ENCODE measurements at places on chromosomes 5 and 9. TPM values are rescaled to one million over a fixed set of nuclear protein-coding genes. Genes with fewer than 3 reads are reported as not detected.

JAK2 gene
- 40.1 TPM for total RNA-seq

RC3H2 gene
- total RNA-seq, result 125 TPM

- no peak for DNase-seq
Measured at GRCh38 chr9:92762196-92762595, 2.4 kb downstream of the BICD2 start.

- DNase-seq, result no peak
Measured at GRCh38 chr9:122322553-122322952, 48.3 kb upstream of the PTGS1 start.

GRCh38 chr5:65986796-65987195 is 60.4 kb downstream of the ERBIN start:
- no peak for DNase-seq

DNA sequence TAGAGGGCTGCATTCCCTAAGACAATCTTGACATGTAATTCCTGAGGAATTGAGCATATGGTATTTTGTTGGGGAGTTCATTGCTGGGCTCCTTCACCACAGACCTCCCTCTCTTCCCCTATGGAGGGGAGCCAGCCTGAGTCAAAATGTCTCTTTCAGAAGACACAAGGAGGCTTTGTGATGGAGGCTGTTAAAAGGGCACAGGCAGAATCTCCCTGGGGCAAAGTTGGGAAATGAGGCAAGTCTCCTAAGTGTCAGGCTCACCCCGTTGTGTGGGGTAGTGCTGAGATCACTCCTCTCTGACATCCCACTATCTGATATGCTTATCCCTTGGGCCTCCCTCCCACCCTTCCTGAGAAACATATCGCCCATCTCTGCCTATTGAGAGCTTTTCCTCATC is 30.6 kb downstream of the GFRA3 start:
- no peak for DNase-seq

GRCh38 chr5:69416180-69416579 is 1.3 kb downstream of the MARVELD2 start:
- DNase-seq, result no peak

DNA sequence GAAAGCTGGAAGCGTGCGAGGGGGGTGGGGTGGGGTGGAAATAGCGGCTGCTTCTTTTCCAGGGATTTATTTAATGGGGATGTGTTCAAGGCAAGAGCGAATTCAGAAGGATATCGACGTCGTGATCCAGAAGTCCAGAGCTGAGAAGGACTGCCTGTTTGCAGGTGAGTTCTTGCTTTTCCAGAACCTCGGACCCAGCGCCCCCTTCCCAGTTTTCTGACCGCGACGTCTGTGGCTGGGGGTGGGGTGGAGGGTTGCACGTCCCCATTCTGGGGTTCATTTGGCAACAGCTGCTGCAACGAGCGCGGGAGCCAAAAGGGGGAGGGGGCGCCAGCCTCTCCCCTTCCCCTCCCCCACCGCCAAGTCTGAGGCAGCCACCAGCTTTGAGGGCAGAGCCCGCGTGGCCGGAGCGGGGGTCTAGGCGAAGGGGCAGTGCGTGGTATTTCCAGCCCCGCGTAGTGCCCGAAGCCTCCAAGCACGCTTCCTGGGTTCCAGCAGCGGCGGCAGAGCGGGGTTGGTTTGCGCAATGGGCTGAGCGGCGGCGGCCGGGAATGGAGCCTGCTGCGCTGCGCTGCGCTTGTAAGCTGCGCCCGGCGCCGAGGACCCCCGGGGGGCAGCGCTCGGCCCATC is 701 bp downstream of the PARP8 start:
- peak; percentile 18 for DNase-seq

DNA sequence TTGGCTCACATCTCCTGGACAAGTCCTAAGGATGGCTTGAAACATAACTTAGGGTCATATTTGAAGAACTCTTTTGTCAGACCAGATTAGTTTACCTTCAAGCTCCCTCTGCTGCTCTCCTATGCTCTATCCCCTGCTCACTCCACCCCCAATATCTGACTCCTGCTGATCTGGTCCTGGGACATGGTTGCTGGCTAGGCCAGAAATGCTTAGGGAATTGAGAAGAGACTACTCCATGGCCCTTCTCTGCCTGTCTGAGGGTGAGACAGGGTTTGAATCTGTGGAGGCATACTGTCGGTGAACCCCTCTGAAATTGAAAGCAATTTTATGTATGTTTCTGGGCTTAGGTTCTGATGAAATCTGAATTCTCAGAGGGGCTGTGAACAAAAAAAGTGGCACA is 3.3 kb downstream of the OTULIN start:
- DNase-seq, result no peak
